Activated naive CD8-positive, alpha-beta T cell treated with anti-CD3 and anti-CD28 coated beads, Interleukin-2, amount 10 ng/mL, durations not matched to agents 7 days and 5 days (primary cell): ENCODE measurements at places on chromosomes 3 and 15. TPM values are rescaled to one million over a fixed set of nuclear protein-coding genes. Genes with fewer than 3 reads are reported as not detected.

DNA sequence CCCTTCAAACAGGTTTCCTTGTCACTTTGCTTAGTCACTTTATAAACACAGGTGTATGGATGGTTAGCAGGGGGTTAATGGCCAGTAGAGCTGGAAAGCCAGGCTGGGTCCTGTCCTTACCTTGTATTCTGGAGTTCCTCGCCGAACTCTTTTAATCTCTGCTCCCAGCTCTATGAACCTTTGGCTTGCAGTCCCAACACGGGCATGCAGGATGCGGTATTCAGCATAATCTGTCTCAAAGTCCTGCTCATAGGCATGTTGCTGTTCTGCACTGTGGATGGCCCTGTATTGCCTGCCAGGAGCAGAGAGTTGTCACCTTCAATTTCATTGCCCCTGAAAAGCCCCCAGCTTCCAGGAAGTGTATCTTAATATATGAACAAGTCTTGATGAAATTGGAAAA lies 2.7 kb downstream of the ELL3 start:
- no peak overlapping the region for H3K4me3 ChIP-seq
- H3K4me1 ChIP-seq = peaks cover 9% of the 10 kb centered on the region
- peaks cover 21% of the 10 kb centered on the region for H3K36me3 ChIP-seq
- no peak overlapping the region for H3K27ac ChIP-seq

- H3K36me3 ChIP-seq = no peaks in the 10 kb centered on the region
- H3K4me1 ChIP-seq = no peaks in the 10 kb centered on the region
- no peaks in the 10 kb centered on the region for H3K27me3 ChIP-seq
- no peak overlapping the region for H3K27ac ChIP-seq
- DNase-seq = no peak
Measured at GRCh38 chr3:161640181-161640580, 143.6 kb downstream of the OTOL1 start.

- no peak for DNase-seq
- H3K4me1 ChIP-seq = peaks cover 6% of the 10 kb centered on the region
- H3K4me3 ChIP-seq = no peak overlapping the region
- H3K36me3 ChIP-seq = peaks cover 48% of the 10 kb centered on the region
Measured at GRCh38 chr3:31621314-31621713, 88.6 kb downstream of the STT3B start.

GRCh38 chr3:11539677-11540076 lies 104.0 kb downstream of the VGLL4 start:
- no peak for DNase-seq
- no peak overlapping the region for H3K27ac ChIP-seq
- H3K4me3 ChIP-seq = no peak overlapping the region
- H3K36me3 ChIP-seq = no peaks in the 10 kb centered on the region
- no peaks in the 10 kb centered on the region for H3K27me3 ChIP-seq

DNA sequence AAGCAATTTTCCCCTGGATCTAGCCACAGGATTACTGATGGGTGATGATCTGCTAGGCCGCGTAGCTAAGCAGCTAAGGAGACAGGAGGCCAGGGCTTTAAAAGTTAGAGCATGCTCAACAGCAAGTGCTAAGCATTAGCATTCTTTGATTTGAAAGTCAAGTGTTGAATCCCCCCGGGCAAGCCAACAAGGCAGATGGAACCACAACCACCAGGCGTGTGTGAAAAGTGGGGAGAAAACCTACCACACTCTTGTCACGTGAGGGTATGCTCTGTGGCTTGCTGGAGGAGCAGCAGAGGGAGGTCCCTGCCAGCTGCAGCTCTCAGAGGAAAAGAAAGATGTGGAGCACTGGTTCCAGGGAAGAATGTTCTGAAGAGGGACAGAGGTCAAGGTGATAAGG lies 20.9 kb downstream of the SLC51A start:
- peak overlapping the region; percentile 70 for H3K27ac ChIP-seq
- no peaks in the 10 kb centered on the region for H3K27me3 ChIP-seq
- peak overlapping the region; percentile 41 for H3K4me3 ChIP-seq
- no peak for DNase-seq
- peaks cover 20% of the 10 kb centered on the region for H3K36me3 ChIP-seq
- peaks cover 19% of the 10 kb centered on the region for H3K4me1 ChIP-seq

GRCh38 chr3:16447135-16447534 lies 66.4 kb downstream of the RFTN1 start:
- no peaks in the 10 kb centered on the region for H3K27me3 ChIP-seq
- H3K36me3 ChIP-seq = peaks cover 60% of the 10 kb centered on the region
- H3K27ac ChIP-seq = no peak overlapping the region
- H3K4me3 ChIP-seq = no peak overlapping the region

- no peak overlapping the region for H3K4me3 ChIP-seq
- peaks cover 1% of the 10 kb centered on the region for H3K4me1 ChIP-seq
- H3K27me3 ChIP-seq = peaks cover 15% of the 10 kb centered on the region
Measured at GRCh38 chr15:58146749-58147148, 8.6 kb downstream of the AQP9 start.

DNA sequence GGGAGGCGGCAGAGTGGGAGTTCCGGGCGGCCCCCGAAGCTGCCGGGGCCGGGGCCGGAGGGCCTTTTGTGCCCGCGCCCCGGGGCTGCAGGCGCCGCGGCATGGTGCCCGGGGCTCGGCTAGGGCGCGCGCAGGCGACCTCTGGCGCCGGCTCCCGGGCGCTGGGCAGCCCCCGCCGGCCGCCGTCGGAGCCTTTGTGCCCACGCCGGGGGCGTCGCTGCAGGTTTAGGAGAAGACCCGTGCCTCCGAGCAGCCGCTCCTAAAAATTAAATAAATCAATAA lies 299 bp downstream of the PAQR9 start:
- peaks cover 76% of the 10 kb centered on the region for H3K27me3 ChIP-seq
- peaks cover 5% of the 10 kb centered on the region for H3K4me1 ChIP-seq

DNA sequence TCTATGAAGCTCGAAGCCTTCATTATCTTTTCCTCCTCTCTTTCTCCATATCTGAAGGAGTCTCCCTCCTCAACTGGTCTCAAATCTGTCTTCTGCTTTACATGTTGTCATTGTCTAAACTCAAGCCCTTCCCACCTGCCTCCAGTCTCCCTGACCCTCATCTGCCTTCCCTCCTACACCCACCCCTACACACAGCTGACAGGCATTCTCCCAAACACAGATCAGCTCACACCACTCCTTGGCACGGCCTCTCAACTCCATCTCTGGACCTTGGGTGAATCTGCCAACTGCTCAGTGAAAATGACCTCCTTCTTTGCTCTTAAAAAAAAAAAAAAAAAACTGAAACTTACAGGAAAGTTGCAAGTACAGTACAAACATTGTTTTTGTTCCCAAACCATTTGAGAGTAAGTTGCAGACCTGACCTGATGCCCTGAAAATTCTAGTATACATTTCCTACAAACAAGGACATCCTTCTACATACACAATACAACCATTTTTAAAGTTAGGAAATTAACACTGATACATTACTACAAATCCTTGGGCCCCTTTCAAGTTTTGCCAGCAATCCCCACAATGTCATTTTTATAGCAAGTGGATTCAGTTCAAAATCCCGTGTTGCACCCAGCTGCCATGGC lies 49.4 kb upstream of the UBE2E1 start:
- peaks cover 10% of the 10 kb centered on the region for H3K4me1 ChIP-seq
- H3K4me3 ChIP-seq = no peak overlapping the region
- no peaks in the 10 kb centered on the region for H3K36me3 ChIP-seq
- DNase-seq = no peak
- H3K27me3 ChIP-seq = peaks cover 7% of the 10 kb centered on the region

DNA sequence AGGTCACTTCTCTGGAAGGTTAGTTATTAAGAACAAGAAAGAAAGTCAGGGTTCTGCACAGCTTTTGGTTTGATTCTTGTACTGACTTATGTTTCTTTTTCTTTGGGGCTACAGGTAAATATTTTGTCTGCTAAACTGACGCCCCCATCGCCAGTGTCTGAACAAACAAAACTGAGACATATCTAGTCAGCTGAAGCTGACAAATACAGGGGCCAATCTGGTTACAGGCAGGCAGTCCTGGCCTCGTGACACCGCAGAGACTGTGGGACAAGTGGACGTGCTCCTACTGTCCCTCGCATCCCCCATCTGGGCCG lies 4.6 kb upstream of the RPL14 start:
- peaks cover 2% of the 10 kb centered on the region for H3K36me3 ChIP-seq
- no peaks in the 10 kb centered on the region for H3K27me3 ChIP-seq
- peak overlapping the region; percentile 86 for H3K4me3 ChIP-seq
- peaks cover 23% of the 10 kb centered on the region for H3K4me1 ChIP-seq

- DNase-seq = no peak
- no peak overlapping the region for H3K27ac ChIP-seq
- H3K4me3 ChIP-seq = no peak overlapping the region
- no peaks in the 10 kb centered on the region for H3K4me1 ChIP-seq
- no peaks in the 10 kb centered on the region for H3K36me3 ChIP-seq
Measured at GRCh38 chr3:37640636-37641375, 220.9 kb upstream of the CTDSPL start.

DNA sequence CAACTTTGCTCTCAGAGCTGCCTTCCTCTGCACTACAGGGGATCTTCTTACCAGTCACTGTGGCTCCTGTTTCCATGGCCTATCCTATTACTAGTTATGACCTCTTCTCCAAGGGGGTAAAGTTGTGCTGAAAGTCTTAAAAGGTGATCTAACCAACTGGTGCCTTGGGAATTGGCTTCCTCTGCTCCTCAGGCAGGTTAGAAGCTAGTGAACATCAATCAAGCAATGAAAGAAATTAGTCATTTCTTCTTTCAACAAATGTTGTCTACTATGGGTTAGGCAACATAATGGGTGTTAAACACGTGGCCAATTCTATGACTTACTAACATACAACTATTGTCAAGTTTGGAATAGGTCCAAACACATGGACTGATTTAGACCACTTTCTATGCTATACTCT lies 571.4 kb upstream of the NAALADL2 start:
- no peak for DNase-seq
- H3K36me3 ChIP-seq = no peaks in the 10 kb centered on the region
- no peaks in the 10 kb centered on the region for H3K4me1 ChIP-seq
- no peak overlapping the region for H3K27ac ChIP-seq

GRCh38 chr3:51502562-51502910 lies 2.7 kb upstream of the DCAF1 start:
- DNase-seq = no peak
- H3K4me1 ChIP-seq = peaks cover 1% of the 10 kb centered on the region
- H3K27ac ChIP-seq = no peak overlapping the region
- H3K4me3 ChIP-seq = no peak overlapping the region
- H3K27me3 ChIP-seq = no peaks in the 10 kb centered on the region
- no peaks in the 10 kb centered on the region for H3K36me3 ChIP-seq

DNA sequence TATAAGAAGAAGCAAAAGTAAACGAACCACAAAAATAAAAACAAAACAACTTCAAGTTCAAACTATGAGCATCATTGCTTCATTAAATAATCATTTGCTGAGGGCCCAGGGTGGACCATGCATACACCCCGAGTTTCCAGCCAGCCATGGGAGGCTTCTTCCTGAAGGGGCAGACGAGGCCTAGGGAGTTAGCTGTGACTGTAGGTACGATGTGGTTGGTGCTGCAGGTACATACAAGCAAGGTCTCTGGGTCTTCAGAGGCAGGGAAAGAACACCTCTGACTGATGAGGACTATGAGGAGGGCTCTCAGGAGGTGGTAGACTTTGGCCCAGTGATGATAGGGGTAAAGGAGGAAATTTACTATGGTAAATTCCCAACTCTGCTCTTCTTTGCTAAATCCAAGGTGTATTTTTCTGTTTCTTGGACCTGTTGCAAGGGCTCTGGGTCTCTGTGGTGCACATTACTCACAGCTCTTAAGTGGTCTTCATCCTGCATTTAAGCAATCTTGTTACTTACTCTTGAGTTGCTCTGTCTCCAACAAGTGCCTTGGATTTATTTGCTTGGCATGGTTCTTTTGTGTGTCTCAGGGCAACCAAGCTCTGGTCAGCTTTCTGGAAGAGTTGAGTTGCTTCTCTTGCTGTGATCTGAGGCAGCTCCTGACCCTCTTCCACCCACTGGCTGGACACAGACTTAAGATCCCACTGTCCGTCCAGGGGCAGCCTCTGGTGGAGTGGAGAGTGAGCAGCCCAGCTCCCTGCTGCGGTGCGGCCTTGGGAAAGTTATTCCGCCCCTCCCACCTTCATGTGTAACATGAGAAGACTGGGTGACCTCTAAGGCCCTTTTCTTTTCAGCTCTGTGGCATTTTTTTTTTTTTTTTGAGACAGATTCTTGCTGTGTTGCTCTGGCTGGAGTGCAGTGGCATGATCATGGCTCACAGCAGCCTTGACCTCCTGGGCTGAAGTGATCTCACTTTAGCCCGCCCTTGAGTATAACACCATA lies 56.1 kb upstream of the KIF23 start:
- H3K4me1 ChIP-seq = no peaks in the 10 kb centered on the region
- no peak overlapping the region for H3K4me3 ChIP-seq
- H3K27me3 ChIP-seq = peaks cover 5% of the 10 kb centered on the region
- no peak for DNase-seq
- H3K36me3 ChIP-seq = no peaks in the 10 kb centered on the region
- H3K27ac ChIP-seq = no peak overlapping the region

GRCh38 chr3:109115451-109115850 lies 2.5 kb downstream of the MORC1 start:
- H3K4me3 ChIP-seq = no peak overlapping the region
- no peaks in the 10 kb centered on the region for H3K4me1 ChIP-seq
- H3K27ac ChIP-seq = no peak overlapping the region
- no peak for DNase-seq
- no peaks in the 10 kb centered on the region for H3K36me3 ChIP-seq

- H3K4me1 ChIP-seq = peaks cover 6% of the 10 kb centered on the region
- peak; percentile 57 for DNase-seq
Measured at GRCh38 chr15:89486726-89487050, 9.7 kb downstream of the RHCG start.

- H3K36me3 ChIP-seq = peaks cover 37% of the 10 kb centered on the region
- H3K27ac ChIP-seq = no peak overlapping the region
- H3K4me1 ChIP-seq = peaks cover 2% of the 10 kb centered on the region
- H3K27me3 ChIP-seq = no peaks in the 10 kb centered on the region
- H3K4me3 ChIP-seq = no peak overlapping the region
- DNase-seq = no peak
Measured at GRCh38 chr3:182947888-182948287, 32.5 kb downstream of the DCUN1D1 start.

COMMD2 gene
- 32.8 TPM for total RNA-seq

CSK gene
- 281 TPM for total RNA-seq

ZMYND10 gene
- 2.2 TPM for total RNA-seq

ADAMTS9 gene
- not detected for total RNA-seq

EXD1 gene
- total RNA-seq = not detected

P3H2 gene
- total RNA-seq = not detected

CCR8 gene
- total RNA-seq = 1.1 TPM

SLC2A2 gene
- total RNA-seq = not detected

RAD54L2 gene
- total RNA-seq = 32.7 TPM
